ENCODE measurements at places on chromosomes 16 and 17.
A peak's percentile ranks its signal among the peaks of the same experiment; 100 is the strongest.

- DNase-seq = peak; percentile 55
Observed at GRCh38 chr16:84925092-84925772, 86.1 kb downstream of the ZDHHC7 start.

GRCh38 chr16:86088287-86088686 lies 189.3 kb downstream of the IRF8 start:
- DNase-seq = no peak

DNA sequence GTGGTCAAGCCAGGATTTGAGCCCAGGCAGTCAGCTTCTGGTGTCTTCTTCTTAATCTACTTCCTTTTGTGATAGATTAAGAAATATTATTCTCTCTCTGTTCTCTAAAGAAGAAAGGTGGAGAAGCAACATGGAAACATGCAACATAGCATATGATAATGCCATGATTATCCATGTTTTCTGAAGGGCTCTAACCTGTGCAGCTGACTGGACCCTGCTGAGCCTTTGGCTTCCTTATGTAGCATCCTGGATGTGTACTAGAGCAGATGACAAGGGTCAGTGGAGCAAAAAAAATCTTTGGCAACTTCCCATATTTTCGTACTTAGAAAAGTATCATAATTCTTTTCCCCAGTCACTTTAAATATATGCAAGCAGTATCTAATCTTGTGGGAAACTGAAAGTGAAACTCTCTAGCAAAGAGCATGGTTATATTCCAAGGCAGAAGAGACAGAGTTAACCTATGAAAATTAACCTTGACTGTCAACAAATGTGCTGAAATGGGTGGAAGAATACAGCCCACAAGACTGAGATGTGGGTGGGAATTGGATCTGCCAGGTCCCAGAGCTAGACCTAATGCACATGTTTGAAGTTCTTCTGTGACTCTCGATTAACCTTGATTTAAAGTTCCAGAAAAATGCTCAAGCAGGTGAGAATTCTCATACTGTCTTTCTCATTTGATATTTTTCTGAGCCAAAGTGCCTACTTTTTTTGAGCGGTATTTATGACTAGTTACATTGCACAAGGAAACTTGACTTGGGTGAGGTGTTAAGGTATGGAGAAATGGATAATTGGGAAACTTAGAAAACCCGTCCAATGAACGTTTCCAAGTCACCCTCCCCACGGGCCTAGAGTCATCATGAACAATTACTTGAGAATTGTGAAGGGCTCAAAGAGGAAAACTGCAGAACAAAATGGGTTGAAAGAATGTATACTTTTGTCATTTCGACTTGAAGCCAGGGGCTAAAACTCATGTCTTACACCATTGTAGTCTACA lies 248.6 kb downstream of the FTO start:
- DNase-seq = no peak

DNA sequence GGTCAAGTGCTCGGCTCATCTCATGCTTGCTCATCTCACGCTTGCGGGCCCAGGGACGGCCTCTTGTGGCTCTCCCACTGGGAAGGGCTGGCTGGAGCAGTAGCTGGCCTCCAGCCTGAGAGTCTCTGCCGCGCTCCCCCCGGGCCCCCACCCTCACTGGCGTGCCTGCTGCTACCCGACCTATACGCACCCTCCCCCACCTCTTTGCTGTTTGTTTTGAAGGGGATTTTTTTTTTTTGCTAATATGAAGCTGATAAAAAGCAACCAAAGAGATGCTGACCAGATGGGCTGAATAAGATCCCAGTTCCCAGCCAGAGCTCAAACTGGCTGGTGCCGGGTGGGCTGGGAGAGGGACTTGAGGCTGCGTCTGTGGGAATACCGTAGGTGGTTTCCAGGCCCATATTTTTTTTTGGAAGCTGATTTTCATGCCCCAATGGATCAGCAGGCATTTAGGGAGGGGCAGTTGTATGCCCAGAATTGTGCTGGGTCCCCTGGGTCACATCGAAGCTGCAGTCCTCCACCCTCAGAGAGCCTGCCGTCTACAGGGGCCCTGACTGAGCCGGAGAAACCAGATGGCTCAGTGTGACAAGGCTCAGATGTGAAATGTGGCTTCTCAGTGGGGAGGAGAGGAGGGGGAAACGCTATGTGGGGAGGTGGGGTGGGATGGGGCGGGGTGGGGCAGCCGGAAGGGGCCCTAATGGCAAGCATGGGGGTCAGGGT lies 115.0 kb downstream of the RAP1GAP2 start:
- no peak for DNase-seq

GRCh38 chr16:63978240-63978639 lies 1143.6 kb downstream of the CDH11 start:
- peak; percentile 35 for DNase-seq

Data from iPS DF 6.9 (cell line).